Glomerular endothelial cell (primary cell): ENCODE measurements at places on chromosomes 1 and 21.

- no peak for DNase-seq
Observed at GRCh38 chr1:179490611-179491010, 85.1 kb downstream of the NPHS2 start.

- DNase-seq = no peak
Observed at GRCh38 chr1:204723131-204723787, 37.7 kb upstream of the LRRN2 start.

GRCh38 chr1:33086384-33086850, 5.5 kb downstream of the AZIN2 start:
- DNase-seq = peak; percentile 51

DNA sequence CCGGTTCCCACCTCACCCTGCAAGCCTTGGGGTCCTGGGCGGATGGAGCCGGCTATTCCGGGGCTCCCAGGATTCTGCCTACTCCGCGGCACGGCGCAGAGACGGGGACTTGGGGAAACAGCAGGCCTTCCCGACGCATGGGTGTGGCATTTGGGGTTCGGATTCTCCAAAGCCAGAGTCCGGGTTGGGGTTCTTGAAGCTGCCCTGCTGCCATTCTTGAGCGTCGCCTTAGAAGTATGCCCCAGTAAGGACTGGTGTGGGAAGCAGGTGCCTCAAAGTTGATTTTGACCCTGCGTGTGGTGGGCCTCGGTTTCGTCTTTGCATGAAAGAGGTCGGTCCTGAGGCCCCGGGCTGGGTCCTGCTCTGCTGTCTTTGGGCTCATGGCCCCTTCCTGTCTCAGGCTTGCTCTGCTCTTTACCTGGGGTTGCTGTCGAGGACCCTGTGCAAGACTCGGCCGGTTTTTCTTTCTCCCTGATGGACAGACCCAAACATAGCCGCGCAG, 696 bp downstream of the GUK1 start:
- DNase-seq = no peak

DNA sequence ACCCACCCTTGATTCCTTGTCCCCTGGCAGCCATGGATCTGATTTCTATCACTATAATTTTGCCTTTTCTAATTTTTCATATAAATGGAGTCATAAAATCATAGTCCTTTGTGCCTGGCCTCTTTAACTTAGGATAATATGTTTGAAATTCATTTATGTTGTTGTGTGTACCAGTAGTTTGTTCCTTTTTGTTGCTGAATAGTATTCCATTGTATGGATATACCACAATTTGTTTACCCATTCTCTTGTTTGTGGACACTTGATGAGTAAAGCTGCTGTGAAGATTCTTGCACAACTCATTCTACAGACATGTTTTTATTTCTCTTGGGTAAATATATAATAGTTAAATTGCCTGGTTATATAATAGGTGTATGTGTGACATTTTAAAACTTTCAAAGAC, 22.7 kb upstream of the GJA8 start:
- DNase-seq = no peak

DNA sequence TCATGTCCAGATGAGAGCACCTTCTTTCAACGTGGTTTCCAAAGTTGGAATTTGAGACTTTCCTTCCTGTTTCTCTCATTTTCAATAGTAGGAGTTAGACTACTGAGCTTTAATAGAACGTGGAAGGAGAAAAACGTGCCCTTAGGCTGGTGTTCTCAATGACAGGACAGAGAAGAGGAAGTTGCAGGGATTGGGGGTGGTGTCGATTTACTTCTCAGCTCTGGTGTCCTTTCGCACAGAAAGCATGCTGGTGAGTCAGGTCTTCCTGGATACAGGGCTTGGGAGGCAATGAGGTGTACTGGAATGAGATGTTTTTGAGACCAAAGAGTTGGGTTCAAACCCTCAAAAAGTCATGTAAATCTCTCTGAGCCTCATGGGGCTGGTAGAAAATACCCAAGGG, 67.1 kb downstream of the HIVEP3 start:
- DNase-seq = no peak

GRCh38 chr1:244599937-244600350, 53.0 kb upstream of the DESI2 start:
- DNase-seq = peak; percentile 86

GRCh38 chr1:11126569-11126968, 26.9 kb upstream of the EXOSC10 start:
- no peak for DNase-seq

GRCh38 chr1:224623310-224623714, 7.2 kb downstream of the CNIH3 start:
- DNase-seq = no peak

DNA sequence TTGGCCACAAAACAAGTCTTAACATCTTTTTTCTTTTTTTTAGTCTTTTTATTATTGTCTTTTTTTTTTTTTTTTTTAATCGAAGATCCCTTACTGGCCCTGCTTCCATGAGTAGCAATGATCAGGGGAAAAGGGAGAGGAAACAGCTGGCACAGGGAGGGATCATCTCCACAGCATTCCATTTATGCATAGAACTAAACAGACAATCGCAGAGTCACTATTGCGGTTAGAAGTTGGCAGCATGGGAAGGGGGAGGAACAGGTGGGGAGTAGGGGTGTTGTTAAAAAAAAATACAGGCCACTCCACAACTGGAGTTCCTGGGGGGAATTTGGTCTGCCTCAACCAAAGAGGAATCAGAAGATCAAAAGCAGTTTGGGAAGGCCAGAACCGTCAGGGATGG, 55.4 kb downstream of the C1orf185 start:
- no peak for DNase-seq

DNA sequence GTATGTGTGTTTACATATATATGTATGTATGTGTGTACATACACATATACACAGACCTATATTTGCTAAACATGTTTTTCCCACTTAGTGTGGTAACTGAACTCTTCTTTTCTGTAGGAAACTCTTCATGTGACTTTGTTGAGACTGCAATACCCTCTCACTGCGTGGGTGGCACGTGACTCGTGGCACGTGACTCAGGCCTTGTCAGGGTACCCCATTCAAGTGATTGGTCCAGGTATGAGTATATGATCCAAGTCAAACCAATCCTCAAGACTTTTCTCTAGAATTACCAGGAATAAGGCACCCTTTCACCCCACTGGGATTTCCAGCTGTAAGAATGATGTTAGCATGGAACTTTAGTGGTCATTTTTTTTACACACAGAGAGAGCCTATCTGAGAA, 149.2 kb upstream of the KCNK2 start:
- no peak for DNase-seq

DNA sequence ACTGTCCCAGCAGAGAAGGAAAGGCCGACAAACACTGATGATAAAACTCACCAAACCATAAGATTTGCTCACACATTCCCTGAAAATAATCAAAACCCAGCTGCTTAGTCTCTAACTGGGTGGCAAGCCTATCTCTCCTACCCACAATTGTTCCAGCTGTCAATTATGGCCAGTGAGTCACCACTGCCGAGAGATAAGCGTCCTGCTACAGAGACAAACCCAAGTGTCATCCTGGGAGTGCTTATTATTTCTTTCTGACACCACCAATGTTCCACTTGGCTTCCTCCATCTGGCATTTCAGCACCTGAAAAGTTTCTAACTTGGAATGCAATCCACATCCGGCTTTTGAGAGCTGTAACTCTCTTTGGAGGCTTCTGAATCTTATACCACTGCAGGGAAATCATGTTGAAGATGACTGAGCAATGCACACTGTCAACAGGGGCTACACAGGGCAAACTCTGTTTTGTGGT, 51.5 kb upstream of the VAV3 start:
- DNase-seq = no peak

DNA sequence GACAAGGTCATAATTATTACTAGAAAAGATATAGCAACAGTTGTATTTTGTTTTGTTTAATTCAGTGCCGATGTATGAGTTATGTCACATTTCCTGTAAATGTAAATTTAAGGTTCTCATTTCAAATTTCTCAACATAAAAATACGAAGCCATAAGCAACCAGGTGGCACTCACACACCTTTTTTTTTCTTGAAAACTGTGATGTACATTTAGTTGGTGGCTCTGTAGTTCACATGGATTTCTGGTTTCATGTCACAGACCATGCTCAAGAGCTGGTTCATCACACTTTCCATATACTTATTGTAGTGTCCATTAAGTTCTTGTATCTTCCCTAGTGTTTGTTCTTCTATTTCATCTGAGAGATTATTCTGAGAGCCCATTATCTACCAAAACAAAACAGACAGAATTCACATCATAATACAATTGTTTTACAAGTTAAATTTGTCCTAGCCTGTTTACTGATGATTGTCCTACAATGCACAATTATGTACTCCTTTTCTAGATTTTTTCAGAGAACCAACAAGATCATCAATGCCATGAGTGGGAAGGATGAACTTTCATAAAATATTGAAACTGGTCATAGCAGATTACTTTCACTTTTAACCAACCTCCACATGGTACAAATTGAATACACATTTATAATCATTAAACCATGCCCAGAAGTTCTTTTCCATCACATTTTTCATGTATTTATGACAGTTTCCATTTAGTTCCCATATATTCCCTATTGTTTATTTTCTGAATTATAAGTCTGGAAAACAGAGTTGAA, 17.1 kb downstream of the ATP6V1G3 start:
- no peak for DNase-seq

- peak; percentile 41 for DNase-seq
Observed at GRCh38 chr1:246959944-246960693, 28.4 kb upstream of the AHCTF1 start.

GRCh38 chr1:33946836-33947235, 83.0 kb downstream of the HMGB4 start:
- DNase-seq = no peak

- DNase-seq = peak; percentile 88
Observed at GRCh38 chr1:46247436-46248121, at the start of gene RAD54L. Gene RAD54L (plus strand): TSS chr1:46247763. CDS start chr1:46248406, 643 bp downstream.

- DNase-seq = no peak
Observed at GRCh38 chr1:221605569-221605968, 136.3 kb downstream of the DUSP10 start.

DNA sequence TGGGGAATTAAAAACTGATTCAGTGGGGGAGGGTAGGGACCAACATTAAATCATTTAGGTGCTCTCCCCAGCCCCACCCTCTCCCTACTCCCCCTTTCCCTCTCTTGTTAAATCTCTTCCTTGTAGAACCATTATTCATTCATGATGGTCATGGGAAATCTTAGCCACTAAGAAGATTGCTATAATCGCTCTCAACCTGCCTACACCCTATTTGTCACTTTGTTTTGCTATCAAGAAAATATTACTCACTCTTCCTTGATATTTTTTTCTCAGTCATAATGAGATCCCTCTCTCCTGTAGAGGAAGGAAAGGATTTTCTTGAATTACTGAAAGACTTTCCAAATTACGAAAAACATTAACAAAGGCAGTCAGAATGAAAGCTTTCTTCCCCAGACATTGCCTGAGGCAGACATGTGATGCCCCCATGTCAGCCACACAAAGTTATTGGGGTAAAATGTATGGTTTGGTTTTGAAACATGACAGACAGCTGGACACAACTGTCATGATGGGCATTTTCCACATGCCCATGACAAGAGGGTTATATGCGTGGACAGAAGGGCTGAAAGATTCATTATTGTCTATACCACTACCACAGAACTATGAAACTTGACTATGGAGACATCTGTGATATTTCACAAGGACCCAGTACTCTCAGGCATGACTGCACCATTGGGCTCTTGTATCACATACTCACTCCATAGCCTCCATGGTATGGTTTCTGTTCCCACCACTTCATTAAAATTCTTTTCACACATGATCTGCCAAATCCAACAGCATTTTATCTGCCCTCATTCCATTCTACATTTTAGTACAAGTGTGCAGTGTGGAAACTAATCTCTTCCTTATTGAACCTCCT, 420.1 kb downstream of the DISC1 start:
- no peak for DNase-seq
